ENCODE measurements at places on chromosomes 2 and 18.

DNA sequence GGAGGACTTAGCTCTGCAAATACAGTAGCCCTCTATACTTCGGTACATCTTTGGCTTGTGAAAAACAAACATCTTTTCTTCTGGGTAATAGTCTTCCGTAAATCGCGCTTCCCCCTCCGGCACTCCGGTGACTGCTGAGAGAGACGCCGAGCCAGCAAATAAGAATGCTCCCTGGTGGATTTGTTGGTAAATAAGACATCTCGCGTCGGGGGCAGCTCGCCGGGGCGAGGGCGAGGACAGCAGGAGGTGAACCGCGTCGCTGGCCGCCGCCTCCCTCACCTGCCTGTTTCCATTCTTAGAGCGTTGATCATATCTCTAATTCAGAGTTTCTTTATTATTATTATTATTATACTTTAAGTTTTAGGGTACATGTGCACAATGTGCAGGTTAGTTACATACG is 117.6 kb downstream of the PMAIP1 start:
- DNase-seq = no peak

DNA sequence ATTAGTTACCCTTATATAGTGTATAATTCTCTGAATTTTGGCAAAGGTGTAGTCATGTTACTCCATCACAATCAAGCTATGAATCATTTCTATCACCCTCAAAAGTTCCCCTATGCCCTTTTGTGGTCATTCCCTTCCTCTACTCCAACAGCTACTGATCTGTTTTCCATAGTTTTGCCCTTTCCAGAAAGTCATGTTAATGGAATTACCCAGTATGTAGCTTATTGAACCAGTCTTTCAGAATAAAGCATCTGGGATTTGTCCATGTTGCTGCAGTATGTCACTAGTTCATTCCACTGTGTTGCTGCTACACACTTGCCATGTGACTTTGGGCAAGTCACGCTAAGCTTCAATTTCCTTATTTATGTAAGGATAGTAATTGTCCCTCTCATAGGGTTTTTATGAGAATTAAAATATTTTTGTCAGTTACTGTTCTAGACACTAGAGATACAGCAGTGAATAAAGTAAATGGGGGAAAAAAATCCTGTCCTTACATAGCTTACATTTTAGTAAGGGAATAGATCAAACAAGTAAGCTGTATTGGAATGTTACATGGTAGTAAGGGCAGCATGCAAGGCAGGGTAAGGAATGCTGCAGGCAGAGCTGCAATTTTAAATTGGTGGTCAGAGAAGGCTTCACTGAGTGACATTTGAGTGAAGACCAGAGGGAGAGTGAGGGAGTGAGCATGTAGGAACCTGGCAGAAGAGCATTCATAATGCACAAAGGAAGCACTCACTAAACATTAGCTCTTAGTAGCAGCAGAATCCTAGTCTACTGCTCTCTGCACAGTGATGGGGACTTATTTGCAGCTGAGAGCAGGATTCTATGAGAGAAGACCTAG is 80.3 kb upstream of the TSPYL6 start:
- DNase-seq = no peak

GRCh38 chr2:147405651-147406050 is 439.2 kb upstream of the ACVR2A start:
- no peak for DNase-seq

- DNase-seq = no peak
Observed at GRCh38 chr2:5692561-5693286, 540 bp downstream of the SOX11 start.

DNA sequence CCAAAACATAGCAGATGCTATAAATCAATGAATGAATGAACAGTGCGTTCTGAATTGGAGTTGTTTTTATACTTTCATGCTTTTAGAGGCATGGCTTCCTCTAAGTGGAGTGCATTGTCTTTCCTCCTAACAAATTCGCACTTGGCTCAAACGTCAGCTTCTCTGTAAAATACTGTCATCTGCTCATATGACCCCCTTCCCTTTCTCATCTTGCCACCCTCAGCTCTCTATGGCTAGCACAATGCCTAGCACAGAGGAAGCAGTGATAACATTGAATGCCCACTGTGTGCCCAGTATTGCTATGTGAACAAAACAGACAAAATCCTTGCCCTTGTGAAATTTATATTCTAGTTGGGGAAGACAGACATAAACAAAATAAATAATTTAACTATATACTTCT is 258.8 kb downstream of the MREG start:
- no peak for DNase-seq

DNA sequence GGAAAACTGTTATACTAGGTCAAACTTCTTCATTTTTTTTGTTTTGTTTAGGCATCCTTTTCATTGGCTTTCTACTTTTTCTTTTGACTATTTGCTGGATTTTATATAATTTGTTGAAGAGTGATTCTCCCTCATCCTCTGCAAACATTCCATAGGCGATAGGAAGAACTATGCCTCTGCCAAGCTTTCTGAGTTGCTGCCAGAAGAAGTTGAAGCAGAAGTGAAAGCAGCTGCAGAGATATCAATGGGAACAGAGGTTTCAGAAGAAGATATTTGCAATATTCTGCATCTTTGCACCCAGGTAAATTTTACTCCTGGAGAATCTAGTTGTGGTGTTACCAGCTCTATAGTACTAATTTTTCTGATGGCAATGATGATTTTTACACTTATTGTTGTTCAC is 25.4 kb downstream of the NOP58 start:
- DNase-seq = no peak

DNA sequence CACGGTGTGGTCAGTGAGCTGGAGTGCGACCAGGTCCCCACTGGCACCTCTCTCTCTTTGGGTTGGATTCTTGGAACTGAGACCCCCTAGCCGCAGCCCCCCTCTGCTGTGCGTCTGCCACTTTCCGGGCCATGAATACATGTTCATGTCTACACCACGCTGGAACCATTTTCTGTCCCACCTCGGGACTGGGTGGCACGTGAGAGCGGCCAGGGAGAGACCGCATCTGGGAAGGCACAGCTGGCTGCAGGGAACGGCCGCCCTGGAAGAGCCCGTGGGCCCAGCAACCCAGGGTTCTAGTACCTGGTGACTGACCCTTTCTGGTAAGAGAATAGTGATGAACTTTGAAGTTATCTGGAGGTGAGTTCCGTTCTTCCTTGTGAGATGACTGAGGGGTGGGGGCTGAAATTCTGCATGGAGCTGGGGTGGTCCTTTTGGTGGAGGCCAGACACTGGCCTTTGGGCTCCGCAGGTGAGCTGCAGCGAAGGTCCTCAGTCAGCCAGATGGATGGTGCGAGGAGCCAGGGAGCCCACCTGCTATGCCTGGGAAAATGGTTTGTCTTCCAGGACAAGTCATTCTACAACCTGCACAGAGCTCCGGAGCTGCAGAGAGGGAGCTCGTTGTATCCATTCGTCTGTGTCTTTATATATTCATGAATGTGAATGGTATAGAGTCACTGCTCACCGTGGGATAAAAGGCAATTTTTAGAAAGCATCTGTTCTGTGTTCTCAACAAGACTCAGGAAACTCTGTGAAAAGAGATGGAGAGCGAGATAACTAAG is 223.5 kb downstream of the NDUFA10 start:
- DNase-seq = no peak

DNA sequence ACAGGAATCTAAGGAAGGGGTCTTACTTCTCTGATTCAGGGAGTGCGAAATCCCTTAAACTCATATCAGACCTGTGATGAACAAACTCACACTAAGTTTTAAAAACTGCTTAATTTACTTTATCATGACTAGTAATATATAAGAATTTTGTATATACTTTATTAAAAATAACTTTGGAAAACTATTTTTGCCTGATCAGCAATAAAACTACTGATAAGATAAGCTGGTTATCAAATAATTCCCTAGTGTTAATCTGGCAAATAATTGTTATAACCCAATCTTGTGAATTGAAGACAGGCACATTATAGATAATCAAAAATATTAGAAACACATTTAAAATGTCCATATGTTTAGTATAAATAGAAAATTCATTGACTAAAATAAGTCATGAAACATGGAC is 23.7 kb upstream of the DSC3 start:
- no peak for DNase-seq

DNA sequence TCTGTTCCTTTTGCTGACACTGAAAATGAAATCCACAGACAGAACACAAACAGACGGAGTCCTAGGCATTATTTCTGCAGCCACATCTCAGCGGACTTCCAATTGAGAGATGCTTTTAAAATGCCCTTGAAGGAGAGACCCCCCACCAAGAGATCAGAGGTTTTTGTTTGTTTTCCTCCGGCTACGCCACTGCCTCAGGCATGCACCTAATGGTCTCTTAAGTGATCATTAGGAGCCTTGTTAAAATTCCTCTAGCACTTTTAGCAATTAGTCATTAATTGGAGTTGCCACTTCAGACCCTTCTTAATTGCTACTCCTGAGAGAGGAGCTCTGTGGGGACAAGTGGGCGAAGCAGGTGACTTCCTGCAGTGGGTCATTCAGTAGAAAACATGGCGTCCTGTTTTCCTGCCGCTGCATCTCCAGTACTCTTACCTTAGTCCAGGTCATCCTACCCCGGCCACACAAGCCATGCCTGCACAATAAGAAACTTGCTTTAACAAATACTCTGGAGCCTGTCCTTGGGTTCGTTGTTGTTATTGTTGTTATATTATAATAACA is 257.7 kb upstream of the CHAC2 start:
- DNase-seq = no peak

DNA sequence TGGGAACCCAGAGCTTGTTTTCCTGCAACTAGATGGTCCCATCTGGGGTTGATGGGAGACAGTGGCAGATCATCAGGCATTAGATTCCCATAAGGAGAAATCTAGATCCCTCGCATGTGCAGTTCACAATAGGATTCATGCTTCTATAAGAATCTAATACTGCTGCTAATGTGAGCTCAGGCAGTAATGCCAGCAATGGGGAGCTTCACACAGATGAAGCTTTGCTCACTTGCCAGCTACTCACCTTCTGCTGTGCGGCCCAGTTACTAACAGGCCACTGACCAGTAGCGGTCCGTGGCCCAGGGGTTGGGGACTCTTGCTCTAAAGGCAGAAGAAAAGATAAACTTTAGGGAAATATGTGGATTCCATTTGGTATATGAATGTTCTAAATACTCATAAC is 192.9 kb downstream of the AFF3 start:
- no peak for DNase-seq

- no peak for DNase-seq
Observed at GRCh38 chr2:188382107-188382506, 90.4 kb downstream of the GULP1 start.

- no peak for DNase-seq
Observed at GRCh38 chr2:23606968-23607367, 222.0 kb downstream of the KLHL29 start.

- DNase-seq = no peak
Observed at GRCh38 chr2:117775703-117776219, 38.7 kb upstream of the DDX18 start.

DNA sequence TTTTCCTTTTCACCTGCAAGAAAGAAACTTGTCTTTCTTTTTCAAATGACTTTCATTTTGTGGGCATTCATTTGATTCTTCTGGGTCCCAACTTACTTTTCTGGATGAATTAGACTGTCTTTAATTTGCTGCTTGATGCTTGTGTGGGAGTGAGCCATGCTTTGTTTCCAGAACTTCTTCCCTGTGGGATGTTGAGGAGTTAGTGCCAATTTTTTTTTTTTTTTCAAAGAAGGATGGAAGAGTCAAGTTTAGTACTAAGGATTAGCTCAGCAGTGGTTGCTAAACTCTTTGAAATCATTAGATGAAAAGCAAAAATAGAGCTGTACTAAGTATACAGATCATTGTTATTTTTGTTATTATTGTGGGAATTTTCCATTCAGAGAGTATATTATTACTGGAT is 17.2 kb upstream of the KCTD1 start:
- no peak for DNase-seq

DNA sequence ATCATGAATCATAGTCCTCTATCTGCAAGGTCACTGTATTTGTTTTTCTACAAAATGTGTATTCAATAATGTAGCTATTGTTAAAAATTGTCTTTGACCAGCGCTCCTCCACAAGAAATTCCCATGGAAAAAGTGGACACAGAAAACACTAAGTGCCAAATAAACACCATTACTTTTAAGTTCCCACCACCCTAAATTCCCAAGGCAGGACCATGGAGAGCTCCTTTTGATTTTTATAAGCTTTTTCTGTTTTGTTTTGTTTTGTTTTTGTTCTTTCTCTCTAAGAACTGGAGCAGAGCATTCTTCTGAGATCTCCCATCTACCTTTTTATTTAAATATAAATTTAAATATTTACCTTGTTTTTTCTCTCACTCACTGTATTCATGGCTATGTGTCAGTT is 44.5 kb downstream of the LRATD1 start:
- DNase-seq = no peak

DNA sequence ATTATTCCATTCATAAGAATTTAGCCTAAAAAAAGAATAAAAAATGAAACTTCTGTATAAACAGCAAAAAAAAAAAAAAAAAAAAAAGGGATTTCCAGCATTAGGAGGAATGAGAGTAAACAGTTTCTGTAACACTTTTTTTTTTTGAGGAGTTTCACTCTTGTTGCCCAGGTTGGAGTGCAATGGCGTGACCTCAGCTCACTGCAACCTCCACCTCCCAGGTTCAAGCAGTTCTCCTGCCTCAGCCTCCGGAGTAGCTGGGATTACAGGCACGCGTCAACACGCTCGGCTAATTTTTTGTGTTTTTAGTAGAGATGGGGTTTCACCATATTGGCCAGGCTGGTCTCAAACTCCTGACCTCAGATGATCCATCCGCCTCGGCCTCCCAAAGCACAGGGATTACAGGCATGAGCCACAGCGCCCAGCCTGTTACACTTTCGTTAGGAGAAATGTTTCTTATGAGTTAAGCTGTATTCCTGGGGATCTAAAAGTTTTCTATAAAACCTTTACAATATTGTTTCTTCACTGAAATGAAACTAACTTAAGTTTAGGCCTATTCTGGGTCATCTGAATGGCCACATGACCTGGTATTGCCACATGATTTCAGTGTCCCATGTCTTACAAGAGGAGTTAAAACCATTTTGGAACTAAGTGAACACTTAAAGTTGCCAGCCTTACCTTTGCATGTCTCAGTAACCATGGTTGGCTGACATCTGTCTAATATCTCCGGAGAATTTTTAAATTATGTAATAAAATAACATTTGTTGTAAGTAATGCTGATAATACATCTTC is 17.5 kb downstream of the SMAD2 start:
- no peak for DNase-seq

DNA sequence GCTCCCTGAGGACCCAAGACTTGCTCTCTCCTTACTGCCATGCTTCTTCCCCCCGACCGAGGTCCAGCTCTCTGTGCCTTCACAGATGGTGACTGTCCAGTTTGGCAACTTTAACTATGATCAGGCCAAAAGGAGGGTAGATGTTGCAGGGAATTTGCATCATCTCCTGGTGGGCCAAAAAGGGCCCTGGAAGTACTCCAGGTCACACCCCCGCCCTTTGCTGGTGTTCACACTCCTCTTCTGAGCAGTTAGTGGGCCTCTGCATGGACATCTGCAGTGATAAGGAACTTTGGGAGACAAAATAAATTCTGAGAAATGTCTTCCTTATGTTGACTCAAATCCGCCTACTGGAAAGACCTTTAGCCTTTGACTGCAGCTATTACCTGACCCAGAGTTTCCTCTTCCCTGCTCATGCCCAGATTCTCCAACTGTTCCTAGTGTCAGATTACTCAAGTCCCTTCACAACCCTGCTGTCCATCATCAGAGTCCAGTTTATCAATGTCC is 234.4 kb downstream of the LOXHD1 start:
- DNase-seq = no peak

DNA sequence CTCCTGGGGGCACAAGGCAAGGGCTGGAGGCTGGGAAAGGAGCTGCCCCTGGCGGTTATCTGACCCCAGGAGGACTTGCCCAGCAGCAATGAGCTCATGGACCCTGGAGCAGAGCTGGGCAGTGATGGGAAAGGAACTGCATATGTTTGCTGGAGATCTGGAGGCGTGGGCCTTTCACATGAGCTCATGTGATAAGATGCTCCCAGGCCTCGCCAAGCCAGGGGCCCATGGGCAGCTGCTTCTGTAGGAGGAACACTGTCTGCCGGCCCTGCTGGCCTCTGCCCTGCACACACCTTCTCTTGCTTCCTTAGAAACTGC is 9.0 kb upstream of the NPPC start:
- DNase-seq = no peak

All from GOT3 (cell line).